ENCODE measurements at places on chromosomes 16 and 17. TPM values are rescaled to one million over a fixed set of nuclear protein-coding genes. Genes with fewer than 3 reads are reported as not detected.

- DNase-seq: no peak
Observed at GRCh38 chr16:78431004-78431670, 331.7 kb downstream of the WWOX start.

- DNase-seq: no peak
Observed at GRCh38 chr16:1495211-1495888, 2.2 kb downstream of the TELO2 start.

RPL38 gene
- total RNA-seq: 1,165 TPM

DNA sequence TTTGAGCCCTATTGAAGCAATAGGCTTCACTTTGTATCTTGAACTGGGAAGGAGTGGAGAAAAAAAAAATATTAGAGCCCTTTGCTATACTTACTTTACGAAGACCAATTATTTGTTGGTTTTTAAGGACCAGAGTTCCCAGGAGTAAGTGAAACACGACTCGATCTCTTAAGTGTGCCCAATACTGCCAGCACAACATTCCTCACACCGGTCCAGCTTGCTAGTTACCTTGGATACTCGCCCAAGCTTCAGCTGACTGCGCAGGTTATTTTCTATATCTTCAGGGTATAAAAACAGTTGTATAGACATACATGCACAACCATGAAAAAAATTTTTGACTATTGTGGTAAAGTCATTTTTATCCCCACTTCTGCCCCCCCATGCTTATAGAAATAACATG is 72.1 kb downstream of the RPTOR start:
- DNase-seq: no peak

- DNase-seq: no peak
Observed at GRCh38 chr17:33163533-33164168, 129.4 kb downstream of the ASIC2 start.

MYL4 gene
- total RNA-seq: 1.1 TPM

HOXB3 gene
- not detected for total RNA-seq

GRCh38 chr17:38815576-38816193 is 9.4 kb downstream of the CWC25 start:
- no peak for DNase-seq

GRCh38 chr17:74218436-74218835 is 5.1 kb downstream of the TTYH2 start:
- DNase-seq: no peak

PER1 gene
- total RNA-seq: 7.7 TPM

DNA sequence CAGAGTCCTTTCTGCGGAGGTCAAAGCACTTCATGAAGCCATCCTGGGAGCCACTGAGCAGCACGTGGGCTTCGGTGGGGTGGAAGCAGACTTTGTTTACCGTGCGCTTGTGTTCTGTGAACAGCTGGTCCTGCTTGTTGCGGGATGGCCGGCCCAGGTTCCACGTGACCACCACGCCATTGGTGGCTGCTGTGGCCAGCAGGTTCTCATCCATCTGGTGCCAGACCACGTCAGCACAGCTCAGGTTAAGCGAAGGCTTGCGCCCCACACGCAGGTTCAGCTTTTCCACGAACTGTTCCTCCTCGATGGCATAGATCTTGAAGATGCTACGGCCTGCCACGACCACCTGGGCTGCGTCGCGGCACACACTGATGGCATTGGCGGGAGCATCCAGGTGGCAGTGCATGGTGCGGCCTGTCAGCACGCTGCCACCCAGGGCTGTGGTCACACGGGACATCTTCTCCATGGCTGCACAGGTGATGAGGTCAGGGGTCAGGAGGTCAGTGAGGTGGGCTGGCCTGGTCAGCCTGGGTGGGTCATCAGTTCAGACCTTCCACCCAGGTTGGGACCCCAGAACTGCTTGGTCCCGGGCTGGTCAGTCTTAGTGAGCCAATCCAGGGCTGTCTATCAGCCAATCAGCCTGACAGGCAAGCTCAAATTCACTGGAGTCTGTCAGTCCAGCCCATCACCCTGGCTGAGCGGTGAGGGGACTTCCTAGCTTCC is 862 bp downstream of the WDR24 start:
- DNase-seq: no peak

COG1 gene
- 24.0 TPM for total RNA-seq

- no peak for DNase-seq
Observed at GRCh38 chr16:1100084-1100800, 4.2 kb upstream of the C1QTNF8 start.

CIAPIN1 gene
- 47.6 TPM for total RNA-seq

ZFP1 gene
- 38.5 TPM for total RNA-seq

DNA sequence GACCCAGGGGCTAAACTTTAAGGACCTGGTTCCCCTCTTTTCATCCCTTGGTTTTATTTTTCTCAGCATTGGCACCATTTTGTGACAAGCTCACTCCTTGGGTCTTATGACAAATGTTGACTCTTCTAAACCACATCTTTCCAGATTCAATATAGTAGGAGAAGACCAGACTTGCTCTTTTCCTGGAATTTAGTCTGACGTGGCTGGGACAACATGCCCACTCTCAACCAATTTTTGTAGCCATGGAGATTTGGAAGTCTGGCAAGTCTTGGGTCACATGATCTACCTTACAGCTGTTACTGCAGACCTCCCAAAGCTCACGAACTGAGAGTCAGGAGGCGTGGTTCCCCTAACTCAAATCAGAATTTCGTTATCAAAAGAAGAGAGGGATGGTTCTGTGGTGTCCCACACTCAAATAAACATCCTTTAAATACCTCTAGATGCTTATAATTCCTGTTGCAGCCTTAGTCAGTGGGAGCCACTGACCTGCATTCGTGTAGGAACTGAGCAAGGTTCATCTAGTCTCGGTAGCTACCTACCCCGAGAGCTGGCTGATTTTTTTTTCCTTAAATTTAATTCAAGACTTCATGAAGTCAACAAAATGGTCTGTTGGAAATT is 683.5 kb downstream of the MAF start:
- DNase-seq: no peak

- DNase-seq: no peak
Observed at GRCh38 chr16:56830669-56831068, 34.3 kb upstream of the SLC12A3 start.

DNA sequence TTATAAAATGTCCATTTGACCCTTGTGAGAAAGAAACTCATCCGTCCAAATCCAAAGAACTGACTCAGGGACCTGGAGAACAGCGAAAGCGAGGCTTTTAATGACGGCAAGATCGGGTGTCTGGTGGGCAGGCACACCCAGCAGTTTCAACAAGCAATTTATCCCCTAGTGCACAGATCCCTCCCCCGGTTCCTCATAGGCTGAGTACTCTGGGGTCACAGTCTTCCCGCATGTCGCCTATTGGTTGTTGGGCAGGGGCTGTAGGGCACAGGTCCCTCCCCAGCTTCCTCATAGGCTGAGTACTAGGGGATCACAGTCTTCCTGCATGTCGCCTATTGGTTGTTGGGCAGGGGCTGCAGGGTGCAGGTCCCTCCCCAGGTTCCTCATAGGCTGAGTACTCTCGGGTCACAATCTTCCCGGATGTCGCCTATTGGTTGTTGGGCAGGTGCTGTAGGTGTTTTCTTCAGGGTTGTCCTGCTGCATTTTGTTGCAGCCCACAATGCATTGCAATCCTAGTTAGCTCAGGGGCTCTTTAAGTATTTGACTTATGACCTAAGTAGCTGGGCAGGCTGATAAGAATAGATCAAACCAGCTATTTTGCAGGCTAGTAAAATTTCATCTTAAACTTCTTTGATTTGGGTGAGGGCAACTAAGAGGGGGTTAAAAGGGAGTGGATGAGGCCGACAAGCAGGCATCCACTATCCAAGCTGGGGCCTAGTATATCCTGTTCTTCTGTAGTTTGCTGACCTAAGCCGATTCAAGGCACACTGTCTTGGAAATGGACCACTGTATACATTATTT is 3.6 kb upstream of the UTS2R start:
- no peak for DNase-seq

DNA sequence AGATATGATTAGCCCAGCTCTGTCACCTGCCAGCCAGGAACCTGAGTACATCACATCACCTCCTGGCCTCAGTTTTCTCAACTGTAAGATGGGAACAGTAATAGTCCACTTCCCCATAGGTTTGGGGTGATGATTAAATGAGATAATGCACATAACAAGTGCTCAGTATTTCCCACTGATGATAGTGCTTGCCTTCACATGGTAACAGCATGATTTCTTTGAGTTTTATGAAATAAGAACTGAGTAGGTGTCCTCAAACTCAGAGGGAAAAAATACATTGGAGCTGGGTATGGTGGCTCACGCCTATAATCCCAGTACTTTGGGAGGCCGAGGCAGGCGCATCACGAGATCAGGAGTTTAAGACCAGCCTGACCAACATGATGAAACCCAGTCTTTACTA is 30.1 kb upstream of the SNN start:
- no peak for DNase-seq

- no peak for DNase-seq
Observed at GRCh38 chr17:47670064-47670463, 20.3 kb downstream of the KPNB1 start.

CACNG4 gene
- total RNA-seq: 34.8 TPM

DNA sequence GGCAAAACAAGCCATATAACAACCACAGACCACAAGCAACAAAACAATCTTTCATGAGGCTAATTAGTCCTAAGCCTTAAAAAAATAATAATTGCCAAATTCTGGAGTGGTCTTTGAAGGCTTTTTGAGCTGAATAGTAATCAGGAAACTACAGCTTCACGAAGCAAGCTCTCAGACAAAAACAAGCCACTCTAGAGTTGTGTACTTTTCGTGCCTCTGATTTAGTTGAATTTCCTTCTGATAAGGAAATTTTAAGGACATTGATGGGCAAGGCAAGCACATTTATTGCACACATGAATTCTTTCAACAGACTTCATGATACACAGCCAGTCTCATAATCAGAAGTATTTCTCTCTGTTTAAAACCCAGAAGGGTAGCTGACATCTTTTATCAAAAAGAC is 130.8 kb upstream of the IRX3 start:
- DNase-seq: no peak

DNA sequence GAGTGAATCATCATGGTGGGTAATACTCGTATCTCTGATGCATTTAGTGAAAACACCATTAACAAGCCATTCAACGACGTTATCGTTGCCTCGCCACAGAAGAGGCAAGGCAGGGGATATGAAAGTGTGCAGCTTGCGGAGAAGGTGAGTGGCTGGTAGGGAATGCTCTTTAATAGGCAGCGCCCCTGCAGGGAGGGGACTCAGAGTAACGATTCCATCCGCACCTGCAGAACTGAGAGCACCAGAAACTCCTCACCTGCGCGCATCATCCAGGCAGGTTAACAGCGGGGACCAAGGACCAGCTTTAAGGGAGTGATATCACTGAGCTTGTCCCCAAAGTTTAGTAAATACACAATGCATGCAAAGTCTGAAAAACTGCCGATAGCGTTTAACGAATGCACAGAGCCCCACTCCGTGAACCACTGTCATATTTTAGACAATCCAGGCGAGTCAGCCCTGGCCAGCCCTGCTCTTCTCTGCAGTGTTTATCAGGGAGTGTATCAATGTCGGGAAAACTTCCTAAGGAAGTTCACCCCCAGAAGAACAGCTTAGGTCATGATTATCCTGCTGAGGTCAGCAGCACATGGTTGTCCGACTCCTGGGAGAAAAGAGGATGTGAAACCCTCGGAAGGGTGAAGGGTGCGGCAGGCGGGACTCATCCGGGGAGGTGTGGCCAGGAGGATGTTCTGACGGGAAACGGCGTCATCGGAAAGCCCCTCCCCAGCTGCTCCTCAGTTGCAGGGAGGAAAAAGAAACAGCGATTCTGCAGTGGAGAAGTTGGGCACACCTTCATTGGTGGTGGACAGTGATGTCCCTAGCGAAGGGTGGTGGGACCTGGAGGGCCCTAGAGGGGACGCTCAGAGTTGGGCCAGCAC is 68.5 kb upstream of the DNAH17 start:
- no peak for DNase-seq

CLEC18B gene
- 12.2 TPM for total RNA-seq

DNA sequence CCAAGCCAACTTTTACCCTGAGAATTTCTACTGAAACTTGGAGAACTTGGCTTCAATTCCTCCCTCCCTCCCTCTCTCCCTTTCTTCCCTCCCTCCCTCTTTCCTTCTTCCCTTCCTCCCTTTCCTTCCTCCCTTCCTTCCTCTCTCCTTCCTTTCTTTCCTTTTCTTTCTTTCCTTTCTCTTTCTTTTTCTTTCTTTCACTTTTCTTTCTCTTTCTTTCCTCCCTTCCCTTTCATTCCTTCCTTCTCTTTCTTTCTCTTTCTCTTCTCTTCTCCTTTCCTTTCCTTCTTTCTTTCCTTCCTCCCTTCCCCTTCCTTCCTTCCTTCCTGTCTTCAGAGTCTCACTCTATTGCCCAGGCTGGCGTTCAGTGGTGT is 268.1 kb upstream of the SDK2 start:
- no peak for DNase-seq

ATAD5 gene
- 11.2 TPM for total RNA-seq

KRTAP3-2 gene
- not detected for total RNA-seq
